ENCODE measurements at places on chromosomes 1 and 21. TPM values are rescaled to one million over a fixed set of nuclear protein-coding genes. Genes with fewer than 3 reads are reported as not detected.
A peak's percentile ranks its signal among the peaks of the same experiment; 100 is the strongest.

DNA sequence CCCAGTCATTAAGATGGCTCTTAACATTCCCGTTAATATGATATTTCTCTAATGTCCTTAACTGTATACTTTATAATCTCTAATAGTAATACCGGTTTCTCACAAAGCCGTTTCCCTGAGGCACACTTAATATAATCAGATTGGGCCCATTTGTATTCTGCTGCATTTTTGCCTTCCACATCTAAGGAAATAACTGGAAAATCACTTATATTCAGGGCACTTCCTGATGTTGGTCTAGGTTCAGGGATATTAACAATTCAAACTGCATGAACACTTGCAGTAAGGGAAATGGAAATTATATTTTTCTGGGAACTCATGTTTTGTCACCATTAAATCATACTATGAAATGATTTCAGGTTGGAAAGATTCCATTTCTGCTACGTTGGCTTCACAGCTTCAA lies 119.8 kb downstream of the TPR start:
- no peak overlapping the region for H3K4me3 ChIP-seq
- H3K27me3 ChIP-seq = no peaks in the 10 kb centered on the region
- H3K4me1 ChIP-seq = no peaks in the 10 kb centered on the region

DNA sequence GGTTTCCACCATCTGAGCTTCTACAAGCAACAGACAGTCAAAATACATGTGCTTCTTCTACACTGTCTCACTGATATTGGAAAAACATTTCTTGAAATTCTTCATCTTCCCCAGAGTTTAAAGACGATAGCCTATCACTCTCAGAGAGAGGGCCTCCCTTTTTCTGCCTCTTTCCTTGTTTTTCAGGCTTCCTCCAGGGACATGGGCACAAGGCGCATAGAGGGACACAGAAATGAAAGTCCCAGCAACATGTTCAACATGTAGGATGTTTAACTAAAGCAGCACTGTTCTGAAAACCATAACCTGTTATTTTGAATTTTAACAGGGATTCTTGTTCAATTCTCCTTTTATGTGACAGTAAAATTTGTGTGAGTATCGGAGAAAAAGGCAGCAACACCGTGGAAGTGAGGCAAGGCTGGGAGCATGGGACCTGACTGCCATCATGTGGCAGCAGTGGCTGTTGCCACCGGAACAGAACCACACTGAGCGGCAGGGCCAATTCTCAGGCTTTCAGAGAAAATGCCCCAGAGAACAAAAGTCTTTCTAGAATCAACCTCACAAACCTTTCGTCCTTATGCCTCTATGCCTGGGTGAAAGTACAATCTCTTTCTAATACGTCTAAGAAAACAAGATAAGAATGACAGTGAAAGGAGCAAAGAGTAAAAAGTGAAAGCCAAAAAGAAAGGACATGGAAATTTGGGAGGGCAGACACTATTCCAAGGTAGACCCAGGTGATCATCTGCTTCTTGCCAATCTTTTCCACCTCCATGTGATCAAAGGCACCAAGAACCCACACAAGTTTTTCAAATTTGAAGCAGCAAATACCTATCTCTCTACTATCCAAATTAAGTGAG lies 54.5 kb downstream of the PCNX2 start:
- peak; percentile 36 for DNase-seq
- H3K4me3 ChIP-seq = no peak overlapping the region
- peaks cover 8% of the 10 kb centered on the region for H3K36me3 ChIP-seq

- no peak overlapping the region for H3K27ac ChIP-seq
- no peak overlapping the region for H3K4me3 ChIP-seq
Measured at GRCh38 chr1:186738926-186739325, 58.7 kb upstream of the PTGS2 start.

Gene USH2A
- not detected for total RNA-seq

Gene C1orf53
- total RNA-seq = 0.97 TPM
